Stimulated activated CD8-positive, alpha-beta memory T cell treated with anti-CD3 and anti-CD28 coated beads, Interleukin-7, amount 100 ng/mL, for 48 hours (primary cell): ENCODE measurements at places on chromosomes 5 and 9.

- no peak for DNase-seq
Observed at GRCh38 chr9:31418419-31418818, 966.0 kb upstream of the ACO1 start.

- DNase-seq: no peak
Observed at GRCh38 chr5:96067894-96068614, 106.4 kb upstream of the ELL2 start.

GRCh38 chr9:91946653-91947488 lies 3.2 kb downstream of the ROR2 start:
- DNase-seq: no peak

DNA sequence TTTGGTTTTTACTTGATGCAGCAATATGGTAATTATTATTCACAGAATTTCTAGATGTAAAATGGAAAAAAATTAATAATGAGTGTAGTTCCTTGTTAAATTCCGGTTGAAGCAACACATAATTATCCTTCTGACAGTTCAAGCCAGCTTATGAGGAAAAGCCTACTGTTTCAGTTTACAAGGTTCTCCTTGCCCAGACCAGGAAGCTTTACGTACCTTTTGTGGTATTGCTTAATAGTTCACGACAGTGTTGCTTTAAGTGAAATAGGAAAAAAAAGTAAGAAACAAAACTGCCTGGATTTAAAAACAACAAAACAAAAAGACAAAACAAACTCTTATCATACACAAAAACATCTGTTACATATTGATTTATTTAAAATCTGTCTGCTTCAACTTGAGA lies 547.3 kb upstream of the C9orf72 start:
- no peak for DNase-seq

- DNase-seq: no peak
Observed at GRCh38 chr5:131994090-131994489, 17.4 kb downstream of the ACSL6 start.

- no peak for DNase-seq
Observed at GRCh38 chr9:78187763-78188484, 48.0 kb upstream of the CEP78 start.

DNA sequence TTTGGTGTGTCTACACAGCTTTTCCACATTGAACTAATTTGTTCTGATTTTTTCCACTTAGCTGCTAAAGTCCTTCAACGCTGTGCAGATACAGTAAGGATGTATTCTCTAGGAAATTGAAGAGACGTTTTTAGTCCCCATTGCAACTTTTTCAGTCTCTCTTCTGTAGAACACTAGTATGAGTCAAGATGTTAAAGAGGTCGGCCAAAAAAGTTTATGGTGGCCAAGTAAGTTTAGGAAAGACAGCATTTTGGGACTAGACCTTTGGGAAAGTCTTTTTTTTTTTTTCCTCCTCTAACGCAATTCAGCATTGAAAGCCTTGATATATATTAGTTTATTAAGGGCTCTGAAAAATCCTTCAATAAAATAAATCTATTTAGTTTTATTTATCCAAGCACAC lies 243.5 kb upstream of the FBXL7 start:
- no peak for DNase-seq

DNA sequence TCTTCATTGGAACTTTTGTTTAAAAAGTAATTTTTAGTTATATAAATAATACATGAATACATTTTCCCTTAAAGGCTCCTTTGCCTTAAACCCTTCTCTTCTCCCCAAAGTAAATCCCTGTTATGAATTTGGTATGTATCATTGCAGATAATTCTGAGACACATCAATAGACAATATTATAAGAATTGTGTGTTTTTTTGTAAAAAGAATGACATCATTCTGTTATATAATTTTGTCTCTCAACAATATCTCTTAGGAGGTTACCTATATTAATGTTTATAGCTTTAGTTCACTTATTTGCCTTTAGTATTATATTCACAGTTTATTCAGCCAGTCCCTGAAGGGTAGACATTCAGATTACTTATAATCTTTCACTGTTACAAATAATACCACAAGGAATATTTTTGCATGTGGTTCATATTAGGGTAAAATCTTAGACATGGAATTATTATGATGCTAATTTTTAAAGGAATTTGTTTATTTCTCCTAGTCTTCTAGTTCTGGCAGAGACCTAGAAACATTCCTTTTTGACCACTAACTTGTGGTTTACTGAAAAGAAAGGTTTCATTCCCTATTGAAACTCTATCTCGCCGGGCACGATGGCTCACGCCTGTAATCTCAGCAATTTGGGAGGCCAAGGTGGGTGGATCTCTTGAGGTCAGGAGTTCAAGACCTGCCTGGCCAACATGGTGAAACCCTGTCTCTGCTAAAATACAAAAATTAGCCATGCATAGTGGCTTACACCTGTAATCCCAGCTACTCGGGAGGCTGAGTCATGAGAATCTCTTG lies 105.6 kb downstream of the KCTD16 start:
- DNase-seq: no peak

DNA sequence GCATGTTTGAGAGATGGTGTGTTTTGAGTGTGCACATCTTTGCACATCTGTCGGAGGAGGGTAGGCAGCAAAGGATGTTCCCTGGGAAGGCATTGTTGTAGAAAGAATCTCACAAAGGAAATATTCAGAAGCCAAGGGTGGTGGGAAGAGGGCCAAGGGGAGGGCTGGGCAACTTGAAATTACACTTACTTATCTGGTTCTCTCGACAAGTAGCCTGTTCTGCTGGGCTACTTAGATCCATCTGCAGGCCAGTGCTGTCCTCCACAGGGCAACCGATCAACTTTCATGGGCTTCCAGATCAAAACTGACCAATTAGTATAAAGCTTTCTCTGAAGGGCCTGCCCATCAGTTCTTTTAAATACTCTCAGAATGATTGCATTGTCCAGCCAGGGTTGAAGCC lies 495.2 kb downstream of the GADD45G start:
- no peak for DNase-seq

GRCh38 chr9:105670315-105670714 lies 8.1 kb downstream of the TAL2 start:
- no peak for DNase-seq

- no peak for DNase-seq
Observed at GRCh38 chr9:78807286-78807685, 510.4 kb downstream of the PSAT1 start.
